ENCODE measurements at places on chromosomes 16 and 17.

DNA sequence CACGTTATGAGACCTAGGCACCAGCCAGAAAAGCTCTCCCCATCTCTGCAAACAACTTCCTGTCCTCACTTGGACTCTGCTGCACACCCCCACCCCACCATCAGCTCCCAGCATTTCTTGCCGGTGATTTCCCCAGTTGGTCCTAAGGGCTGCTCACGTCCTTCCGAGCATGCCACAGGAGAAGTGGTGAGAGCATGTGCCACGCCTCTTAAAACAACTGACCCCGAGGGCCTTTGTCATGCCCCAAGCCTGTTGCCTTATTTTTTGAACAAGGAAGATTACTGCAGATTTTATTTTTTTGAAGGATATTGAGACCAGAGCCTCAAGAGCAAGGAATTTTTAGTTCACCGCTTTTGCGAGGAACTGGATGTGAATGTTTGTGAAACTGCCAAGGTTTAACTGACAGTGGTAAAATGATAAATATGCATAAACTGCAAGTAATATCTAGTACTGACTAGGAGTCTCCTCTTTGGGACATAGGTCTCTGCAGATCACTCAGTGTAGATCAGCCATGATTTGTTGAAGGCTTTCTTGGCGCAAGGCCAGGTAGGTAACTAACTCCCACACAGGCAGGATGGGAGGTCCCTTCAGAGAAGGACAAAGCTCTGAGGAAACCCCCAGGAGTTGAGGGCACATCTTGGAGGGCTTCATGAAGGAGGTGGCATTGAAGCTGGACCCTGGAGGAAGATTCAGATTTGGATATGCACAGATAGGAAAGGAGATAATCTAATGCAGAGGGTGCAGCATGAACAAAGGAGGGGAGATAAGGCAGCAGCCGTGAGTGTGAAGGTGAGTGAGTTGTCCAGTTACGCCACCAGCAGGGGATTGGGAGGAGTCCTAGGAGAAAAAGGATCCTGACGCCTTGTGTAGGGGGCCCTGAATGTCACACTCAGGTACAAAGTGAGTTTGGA, 44.7 kb downstream of the TMEM132E start:
- no peak for DNase-seq

GRCh38 chr16:7031031-7031430, 301.6 kb upstream of the RBFOX1 start:
- no peak for DNase-seq

DNA sequence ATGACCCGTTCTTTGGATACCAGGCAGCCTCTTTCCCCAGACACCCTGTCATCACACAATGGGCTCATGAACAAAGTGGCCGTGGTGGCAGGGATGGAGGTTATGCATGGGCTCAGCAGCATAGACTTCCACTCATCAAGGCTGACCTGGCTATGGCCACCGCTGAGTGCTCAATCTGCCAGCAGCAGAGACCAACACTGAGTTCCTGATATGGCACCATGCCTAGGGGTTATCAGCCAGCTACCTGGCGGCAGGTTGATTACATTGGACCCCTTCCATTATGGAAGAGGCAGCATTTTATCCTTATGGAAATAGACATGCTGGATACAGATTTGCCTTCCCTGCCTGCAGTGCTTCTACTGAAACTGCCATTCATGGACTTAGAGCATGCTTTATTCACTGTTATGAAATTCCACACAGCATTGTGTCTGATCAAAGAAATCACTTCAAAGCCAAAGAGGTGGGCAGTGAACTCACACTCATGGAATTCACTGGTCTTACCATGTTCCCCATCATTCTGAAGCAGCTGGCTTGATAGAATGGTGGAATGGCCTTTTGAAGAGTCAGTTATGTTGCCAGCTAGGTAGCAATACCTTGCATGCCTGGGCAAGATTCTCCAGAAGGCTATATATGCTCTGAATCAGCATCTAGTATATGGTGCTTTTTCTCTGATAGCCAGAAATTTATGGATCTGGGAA, 160.6 kb downstream of the PRKCB start:
- no peak for DNase-seq

- no peak for DNase-seq
Measured at GRCh38 chr16:46632778-46633733, 11.9 kb upstream of the SHCBP1 start.

DNA sequence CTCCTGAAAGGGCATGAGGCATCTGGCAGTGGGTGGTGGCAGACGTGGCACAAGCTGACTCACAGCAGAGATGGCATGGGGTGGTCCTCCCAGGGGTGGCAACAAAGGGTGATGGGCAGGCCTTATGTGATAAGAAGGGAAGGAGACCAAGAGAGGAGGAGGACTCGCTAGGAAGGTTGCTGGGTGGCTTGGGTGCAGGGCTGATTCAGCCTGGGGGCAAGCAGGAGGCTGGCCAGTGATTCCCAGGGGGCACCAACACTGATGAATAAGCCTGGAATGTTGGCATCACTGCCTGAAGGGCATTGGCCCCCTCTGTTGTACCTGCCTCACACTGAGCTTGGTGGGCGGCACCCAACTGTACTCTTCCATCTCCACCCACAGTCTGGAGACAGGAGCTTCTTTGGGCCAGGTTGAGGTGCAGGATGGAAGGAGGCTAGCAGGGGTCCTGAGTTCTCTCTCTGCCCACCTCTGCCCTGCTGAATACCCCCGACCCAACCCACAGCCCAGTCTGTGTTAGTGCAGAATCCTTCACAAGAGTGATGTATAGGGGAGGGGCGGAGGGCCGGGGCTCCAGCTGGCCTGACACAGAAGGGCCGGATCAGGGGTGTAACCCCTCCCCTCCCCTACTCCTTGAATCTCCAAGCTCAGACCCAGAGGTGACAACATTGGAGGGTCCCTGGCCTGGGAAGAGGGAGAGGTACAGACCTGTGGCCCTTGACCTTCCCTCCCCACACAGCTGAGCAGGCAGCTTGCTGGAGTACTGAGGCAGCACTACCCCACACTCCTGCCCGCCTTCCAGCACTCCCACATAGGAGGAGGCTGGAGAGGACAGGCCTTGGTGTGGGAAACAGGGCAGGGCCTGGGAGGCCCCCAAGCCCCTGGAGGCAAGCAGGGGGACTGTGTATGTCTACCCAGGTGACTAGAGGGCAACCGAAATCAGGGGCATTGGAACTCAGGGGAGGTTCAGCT, 2.6 kb downstream of the STAC2 start:
- no peak for DNase-seq

DNA sequence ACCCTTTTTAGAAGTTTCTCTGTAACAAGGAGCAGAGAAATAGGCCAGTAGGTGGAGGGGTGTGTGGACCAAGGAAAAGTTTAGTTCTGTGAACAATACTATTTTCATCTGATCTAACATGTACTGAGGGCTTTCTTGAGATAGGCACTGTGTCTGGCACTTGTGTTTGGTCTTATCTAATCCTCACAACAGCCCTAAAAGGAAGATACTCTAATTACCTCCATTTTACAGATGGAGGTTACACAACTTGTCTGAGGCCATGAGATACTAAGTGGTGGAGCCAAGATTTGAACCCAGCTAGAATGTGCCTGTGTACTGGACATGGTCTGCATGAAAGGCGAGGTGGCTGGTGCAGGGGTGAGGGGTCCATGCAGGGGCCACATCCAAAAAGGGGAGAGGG, 4.5 kb downstream of the TNFSF12 start:
- no peak for DNase-seq

DNA sequence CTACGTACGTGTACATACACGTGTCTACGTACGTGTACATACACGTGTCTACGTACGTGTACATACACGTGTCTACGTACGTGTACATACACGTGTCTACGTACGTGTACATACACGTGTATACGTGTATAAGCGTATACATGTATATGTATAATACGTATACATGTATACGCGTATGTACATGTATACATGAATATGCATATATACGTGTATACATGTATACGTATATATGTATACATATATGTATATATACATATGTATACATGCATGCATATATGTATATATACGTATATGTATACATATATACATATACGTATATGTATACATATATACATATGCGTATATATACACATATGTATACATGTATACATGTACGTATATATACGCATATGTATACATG, 22.2 kb upstream of the PYY start:
- no peak for DNase-seq

- DNase-seq, result no peak
Measured at GRCh38 chr16:10067406-10067805, 114.8 kb downstream of the GRIN2A start.

DNA sequence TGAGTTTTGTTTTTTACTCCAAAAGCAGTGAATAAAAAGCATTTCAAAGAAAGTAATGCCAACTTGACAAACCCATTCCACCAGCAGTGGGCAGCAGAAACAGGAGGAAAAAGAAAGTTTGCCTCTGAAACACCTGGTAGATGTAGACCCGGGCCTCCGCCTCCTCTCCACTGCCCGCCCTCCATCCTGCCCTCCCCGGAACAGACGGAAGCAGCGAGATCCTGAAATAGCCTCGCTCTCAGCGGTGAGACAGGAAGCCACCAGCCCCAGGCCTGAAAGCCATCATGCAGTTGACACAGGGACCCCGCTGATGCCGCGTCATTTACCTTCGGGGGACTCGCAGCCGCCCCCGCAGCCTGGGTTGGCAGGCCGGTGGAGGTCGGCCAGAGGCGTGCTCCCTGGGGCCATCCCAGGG, 67.8 kb downstream of the C16orf78 start:
- DNase-seq, result peak; percentile 5

DNA sequence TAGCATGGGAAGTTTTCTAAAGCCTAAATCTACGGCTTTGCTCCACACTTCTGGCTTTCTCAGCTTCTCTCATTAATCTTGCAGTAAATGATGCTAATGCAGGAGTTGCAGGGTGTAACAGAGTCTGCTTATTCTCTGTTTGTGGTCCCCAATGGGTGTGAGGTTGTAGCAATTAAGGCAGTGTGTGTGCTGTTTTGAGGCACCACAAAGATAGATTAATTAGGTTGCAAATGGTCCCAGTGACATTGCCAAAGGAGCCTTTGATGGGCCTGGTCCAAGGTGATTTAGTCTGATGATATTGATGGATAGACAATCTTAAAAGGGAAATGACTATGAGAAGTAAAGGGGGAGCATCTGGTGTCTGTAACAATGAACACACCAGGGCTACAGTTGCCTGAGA, 1313.7 kb upstream of the CDH8 start:
- no peak for DNase-seq

DNA sequence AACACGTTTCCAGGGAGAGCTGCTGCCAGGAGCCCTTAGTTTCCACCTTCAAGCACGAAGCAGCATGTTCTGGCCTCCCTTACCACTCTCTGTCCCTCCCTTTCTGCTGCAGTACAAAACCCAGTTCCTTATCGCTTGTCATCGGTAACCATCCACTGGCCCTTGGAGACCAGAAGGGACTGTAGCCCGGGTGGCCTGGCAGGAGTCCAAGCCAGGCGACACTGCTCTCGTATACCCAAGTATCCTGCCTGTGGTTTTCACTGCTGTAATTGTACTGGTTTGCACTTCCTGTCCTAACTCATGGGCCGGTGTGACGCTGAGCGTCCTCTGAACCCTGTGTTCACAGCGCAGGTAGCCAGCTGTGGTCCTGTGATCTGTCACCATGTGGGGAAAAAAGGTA, 81.1 kb downstream of the MAF start:
- no peak for DNase-seq

DNA sequence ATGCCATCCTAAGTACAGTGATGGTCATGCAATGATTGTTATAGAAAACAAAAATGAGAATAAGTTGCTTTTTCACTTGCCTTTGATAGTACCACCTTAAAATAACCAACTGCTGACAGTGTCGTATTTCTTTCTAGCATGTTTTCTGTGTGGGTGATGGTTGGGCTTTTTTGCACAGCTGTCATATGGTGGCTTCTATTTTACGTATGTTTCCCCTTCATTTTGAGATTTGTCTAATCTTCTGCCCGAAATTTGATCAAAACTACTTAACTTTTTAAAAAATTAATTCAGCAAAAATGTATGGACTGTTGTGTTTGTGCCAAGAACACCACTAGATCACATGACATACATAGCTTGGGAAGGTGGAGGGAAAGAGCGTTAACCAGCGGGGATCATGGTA, 90.7 kb downstream of the CLEC16A start:
- DNase-seq, result no peak

DNA sequence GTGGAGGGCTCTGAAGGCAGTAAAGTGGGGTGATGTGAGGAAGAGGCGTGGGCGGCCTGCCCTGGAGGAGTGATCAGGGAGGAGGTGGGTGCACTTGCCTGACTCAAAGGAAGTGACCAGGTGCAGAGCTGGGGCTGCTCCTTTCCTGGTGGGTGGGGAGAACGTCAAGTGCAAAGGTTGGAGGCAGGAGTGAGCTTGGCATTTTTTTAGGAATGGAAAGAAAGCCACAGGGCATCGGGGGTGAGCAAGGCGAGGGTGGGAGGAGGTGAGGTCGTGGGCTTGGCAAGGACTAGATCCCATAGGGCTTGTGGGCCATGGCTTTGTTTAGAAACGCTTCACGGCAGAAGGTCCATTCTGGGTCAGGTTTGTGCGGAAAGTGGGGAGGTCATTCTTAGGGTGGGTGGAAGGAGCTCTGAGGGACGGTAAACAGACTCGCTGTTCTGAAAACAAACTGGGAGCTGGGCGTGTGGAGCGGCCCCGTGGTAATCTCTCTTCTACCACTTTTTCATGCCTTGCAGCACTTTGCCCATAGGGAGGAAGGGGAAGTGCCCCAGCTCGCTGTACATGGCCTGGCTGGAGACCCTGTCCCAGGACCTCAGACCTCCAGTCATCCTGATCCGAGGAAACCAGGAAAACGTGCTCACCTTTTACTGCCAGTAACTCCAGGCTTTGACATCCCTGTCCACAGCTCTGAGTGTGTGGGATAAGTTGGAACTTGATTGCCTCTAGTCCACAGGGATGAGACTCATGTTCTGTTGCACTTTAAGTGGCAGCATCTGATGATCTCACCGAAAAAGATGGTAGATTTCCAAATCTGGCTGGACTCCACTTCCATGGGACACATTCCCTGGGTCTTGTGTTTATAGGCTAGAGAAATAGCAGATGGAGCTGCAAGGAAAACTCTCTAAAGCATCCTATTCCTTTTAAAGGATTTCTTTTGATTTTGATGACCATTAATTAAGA, 18.9 kb upstream of the HERPUD1 start:
- DNase-seq, result peak; percentile 73

DNA sequence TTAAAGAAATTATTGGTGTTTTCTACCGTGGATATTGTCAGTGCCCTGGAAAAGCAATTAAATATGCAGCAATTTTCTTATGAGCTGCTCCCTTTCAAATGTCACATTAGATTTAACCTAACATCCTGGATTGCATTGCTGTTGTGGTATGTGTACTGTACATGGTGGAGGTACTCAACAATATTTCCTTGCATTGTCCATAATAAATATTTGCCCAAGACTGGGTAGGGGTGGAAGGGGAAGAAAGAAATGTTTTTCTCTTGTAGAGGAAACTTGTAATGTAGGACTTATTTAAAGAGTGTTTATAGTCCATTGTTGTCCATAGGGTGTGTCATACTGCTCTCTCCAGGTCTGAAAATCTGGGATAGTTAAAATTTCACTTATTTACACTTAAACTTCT, 346.2 kb upstream of the TBX2 start:
- no peak for DNase-seq

- DNase-seq, result no peak
Measured at GRCh38 chr17:4375039-4375748, 8.7 kb upstream of the UBE2G1 start.

GRCh38 chr17:63433746-63434591, 12.1 kb downstream of the CYB561 start:
- peak; percentile 97 for DNase-seq
